ENCODE measurements at places on chromosomes 2 and 18. TPM values are rescaled to one million over a fixed set of nuclear protein-coding genes. Genes with fewer than 3 reads are reported as not detected.

The SERPINB13 gene
- not detected for total RNA-seq

The ANXA4 gene
- 68.0 TPM for total RNA-seq

The ZSWIM2 gene
- 0.81 TPM for total RNA-seq

The PKDCC gene
- 6.7 TPM for total RNA-seq

The VWC2L gene
- not detected for total RNA-seq

The TIGD1 gene
- 6.5 TPM for total RNA-seq

The ANKRD39 gene
- 6.9 TPM for total RNA-seq

The DSC1 gene
- not detected for total RNA-seq

The CFAP210 gene
- total RNA-seq = not detected

Data from hair follicle dermal papilla cell (primary cell).